Activated T-helper 2 cell treated with anti-CD3 and anti-CD28 coated beads, Interferon-gamma antibody, Interleukin-2, Interleukin-4, amounts not matched to agents 10 μg/mL and 5 μg/mL and 100 μg/mL, durations not matched to agents 14 hours and 24 hours and 36 hours (primary cell): ENCODE measurements at places on chromosomes 1 and 21.

- peaks cover 11% of the 10 kb centered on the region for H3K4me1 ChIP-seq
- no peak for DNase-seq
- no peaks in the 10 kb centered on the region for H3K27me3 ChIP-seq
- peak overlapping the region; percentile 2 for H3K27ac ChIP-seq
- peaks cover 33% of the 10 kb centered on the region for H3K36me3 ChIP-seq
- no peak overlapping the region for H3K4me3 ChIP-seq
Measured at GRCh38 chr1:198291036-198291435, 134.2 kb downstream of the NEK7 start.

- H3K4me1 ChIP-seq: peaks cover 28% of the 10 kb centered on the region
- DNase-seq: no peak
- H3K4me3 ChIP-seq: no peak overlapping the region
- H3K27me3 ChIP-seq: no peaks in the 10 kb centered on the region
- H3K27ac ChIP-seq: no peak overlapping the region
Measured at GRCh38 chr1:204319462-204319861, 40.3 kb downstream of the PLEKHA6 start.

DNA sequence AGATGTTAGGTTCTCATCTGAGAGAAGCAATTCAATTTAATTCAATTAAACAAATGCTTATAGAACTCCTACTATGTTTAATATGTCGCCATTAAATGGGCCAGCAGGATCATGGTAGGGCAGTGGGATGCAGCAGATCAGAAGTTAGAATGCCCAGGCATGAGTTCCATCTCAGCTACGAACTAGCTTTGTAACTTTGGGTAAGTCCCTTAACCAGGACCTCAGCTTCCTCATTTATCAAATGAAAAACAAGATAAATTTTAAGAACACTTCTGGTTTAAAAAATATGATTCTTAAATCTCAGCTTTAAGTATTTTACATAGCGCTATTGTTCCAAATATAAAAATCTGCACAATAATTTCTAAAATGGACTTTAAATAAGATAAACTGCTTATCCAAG, 67.5 kb upstream of the GFI1 start:
- peak overlapping the region; percentile 42 for H3K27ac ChIP-seq
- H3K36me3 ChIP-seq: peaks cover 82% of the 10 kb centered on the region
- H3K4me3 ChIP-seq: no peak overlapping the region
- no peak for DNase-seq

- H3K27ac ChIP-seq: no peak overlapping the region
- H3K27me3 ChIP-seq: no peaks in the 10 kb centered on the region
- H3K4me3 ChIP-seq: no peak overlapping the region
- no peaks in the 10 kb centered on the region for H3K4me1 ChIP-seq
- H3K36me3 ChIP-seq: peaks cover 37% of the 10 kb centered on the region
Measured at GRCh38 chr1:117895482-117896114, 33.8 kb downstream of the GDAP2 start.

- H3K27ac ChIP-seq: no peak overlapping the region
- no peak overlapping the region for H3K4me3 ChIP-seq
- H3K4me1 ChIP-seq: no peaks in the 10 kb centered on the region
Measured at GRCh38 chr1:29985606-29985945, 737.8 kb downstream of the MATN1 start.

DNA sequence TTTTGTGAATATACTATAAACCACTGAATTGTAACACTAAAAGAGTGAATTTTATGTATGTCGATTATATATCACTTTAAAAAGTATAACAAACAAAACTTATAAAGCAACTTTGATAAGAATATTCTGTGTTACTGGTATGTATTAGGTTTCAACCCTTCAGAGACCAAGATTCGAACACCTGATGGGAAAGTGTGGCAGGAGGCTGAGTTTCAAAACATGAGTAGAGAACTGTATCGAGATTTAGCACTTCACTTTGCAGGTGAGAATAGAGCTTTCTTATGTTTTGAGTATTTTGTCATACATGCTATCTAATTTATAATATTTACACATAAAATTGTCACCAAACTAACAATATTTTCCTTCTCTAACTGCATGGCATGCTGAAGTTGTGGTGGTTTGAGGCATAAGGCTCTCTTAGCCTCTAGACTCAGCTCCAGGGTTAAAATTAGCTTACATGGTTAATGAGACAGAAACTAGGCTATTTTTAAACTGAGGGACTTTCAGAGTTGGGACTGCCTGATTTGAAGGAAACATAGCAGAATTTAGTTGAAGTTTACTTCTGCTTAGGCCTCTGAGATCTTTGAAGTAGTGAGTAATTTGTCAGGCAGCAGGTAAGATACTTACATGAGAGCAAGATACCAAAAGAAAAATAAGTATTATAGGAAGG, 48.6 kb downstream of the CEP350 start:
- no peaks in the 10 kb centered on the region for H3K4me1 ChIP-seq
- peaks cover 45% of the 10 kb centered on the region for H3K36me3 ChIP-seq
- H3K27ac ChIP-seq: no peak overlapping the region

GRCh38 chr21:35603494-35603893, 456.8 kb downstream of the SETD4 start:
- H3K4me1 ChIP-seq: no peaks in the 10 kb centered on the region
- H3K4me3 ChIP-seq: no peak overlapping the region
- H3K36me3 ChIP-seq: no peaks in the 10 kb centered on the region
- no peak for DNase-seq
- H3K27ac ChIP-seq: no peak overlapping the region
- H3K27me3 ChIP-seq: peaks cover 7% of the 10 kb centered on the region

GRCh38 chr1:207112616-207113296, 8.7 kb downstream of the C4BPA start:
- DNase-seq: no peak
- H3K4me1 ChIP-seq: no peaks in the 10 kb centered on the region
- no peaks in the 10 kb centered on the region for H3K36me3 ChIP-seq
- H3K27me3 ChIP-seq: peaks cover 25% of the 10 kb centered on the region
- H3K4me3 ChIP-seq: no peak overlapping the region
- no peak overlapping the region for H3K27ac ChIP-seq

DNA sequence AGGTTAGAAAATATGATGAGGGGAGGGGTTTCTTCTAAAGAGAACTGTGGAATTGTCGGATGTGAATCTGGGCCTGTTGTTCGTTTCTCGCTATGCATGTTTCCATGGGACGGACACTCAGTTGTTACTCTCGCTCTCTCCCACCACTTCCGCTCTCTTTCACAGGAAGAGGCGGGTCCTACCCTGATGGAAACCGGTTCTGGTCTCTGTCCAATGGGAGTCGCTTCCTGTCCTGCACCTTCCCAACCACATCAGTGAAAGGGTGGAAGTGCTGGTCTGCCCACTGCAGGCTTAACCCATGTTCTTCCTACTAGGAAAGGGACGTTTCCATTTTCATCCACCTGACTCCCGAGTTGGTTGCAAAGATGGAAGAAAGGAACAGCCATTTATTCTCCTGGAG, 119.4 kb downstream of the KCNJ15 start:
- no peak overlapping the region for H3K27ac ChIP-seq
- H3K27me3 ChIP-seq: peaks cover 21% of the 10 kb centered on the region
- DNase-seq: no peak

DNA sequence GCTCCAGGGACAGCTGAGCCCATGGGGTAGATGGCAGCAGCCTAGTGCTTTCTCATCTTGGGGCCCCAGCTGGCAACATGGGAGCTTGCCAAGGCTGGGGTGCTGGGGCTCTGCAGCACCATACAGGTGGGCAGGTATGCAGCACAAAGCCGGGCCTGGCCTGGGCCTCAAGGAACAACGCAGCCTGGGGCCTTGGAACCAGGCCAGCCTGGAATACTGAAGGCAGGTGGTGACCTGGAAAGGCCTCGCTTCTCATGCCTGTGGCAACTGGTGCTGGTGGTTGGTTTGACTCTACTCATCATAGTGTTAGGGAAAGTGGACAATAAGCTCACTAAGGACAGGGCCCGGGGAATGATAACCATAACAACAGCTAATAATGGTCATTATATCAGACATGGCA, 27.0 kb upstream of the SDHB start:
- H3K27ac ChIP-seq: no peak overlapping the region
- no peaks in the 10 kb centered on the region for H3K4me1 ChIP-seq
- no peak for DNase-seq
- H3K27me3 ChIP-seq: no peaks in the 10 kb centered on the region
- no peaks in the 10 kb centered on the region for H3K36me3 ChIP-seq
- H3K4me3 ChIP-seq: no peak overlapping the region

DNA sequence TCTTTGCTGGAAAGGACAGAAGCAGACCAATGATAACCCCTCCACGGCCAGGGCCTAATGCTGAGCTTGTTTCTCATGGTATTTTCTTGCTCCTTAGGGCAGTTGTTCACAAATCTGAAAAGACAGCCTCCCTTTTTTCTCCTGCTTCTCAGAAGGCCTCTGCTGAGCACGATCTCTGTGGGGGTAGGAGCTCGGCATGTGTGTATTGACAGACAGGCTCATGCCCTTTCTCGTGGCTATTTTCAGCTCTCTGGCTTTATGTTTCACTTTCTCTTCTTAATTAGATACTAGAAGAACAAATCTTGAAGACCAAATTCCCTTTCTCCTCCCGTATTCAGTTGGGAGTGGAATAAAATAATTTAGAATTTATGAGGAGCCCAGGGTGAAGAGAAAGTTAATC, 768 bp upstream of the RIIAD1 start:
- peaks cover 75% of the 10 kb centered on the region for H3K27me3 ChIP-seq
- H3K4me3 ChIP-seq: peak overlapping the region; percentile 66
- peaks cover 19% of the 10 kb centered on the region for H3K4me1 ChIP-seq
- no peaks in the 10 kb centered on the region for H3K36me3 ChIP-seq

DNA sequence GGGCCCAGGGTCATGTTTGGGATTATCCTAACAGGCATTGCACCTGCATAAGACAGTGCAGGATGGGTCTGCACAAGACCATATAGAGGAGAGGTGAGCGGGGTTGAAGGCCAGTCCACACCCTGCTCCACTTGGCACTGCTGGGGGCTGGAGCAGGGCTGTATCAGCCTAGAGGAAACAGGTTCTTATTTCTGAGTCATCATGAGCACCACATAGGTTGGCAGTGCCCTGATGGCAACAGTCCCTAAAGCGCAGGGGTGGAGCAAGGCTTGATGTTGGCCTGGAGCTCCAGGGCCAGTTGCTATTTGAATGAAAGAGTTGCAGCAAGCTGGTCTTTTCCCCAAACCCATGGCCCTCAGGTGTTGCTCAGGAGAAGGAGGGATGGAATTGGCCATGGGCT, 29.8 kb upstream of the BMP8B start:
- H3K27me3 ChIP-seq: peaks cover 28% of the 10 kb centered on the region
- peaks cover 10% of the 10 kb centered on the region for H3K4me1 ChIP-seq
- H3K36me3 ChIP-seq: no peaks in the 10 kb centered on the region
- no peak overlapping the region for H3K27ac ChIP-seq
- no peak for DNase-seq

GRCh38 chr1:25503551-25504426, 39.6 kb upstream of the LDLRAP1 start:
- no peak overlapping the region for H3K4me3 ChIP-seq
- peak; percentile 42 for DNase-seq
- no peaks in the 10 kb centered on the region for H3K4me1 ChIP-seq
- no peak overlapping the region for H3K27ac ChIP-seq
- peaks cover 18% of the 10 kb centered on the region for H3K36me3 ChIP-seq

DNA sequence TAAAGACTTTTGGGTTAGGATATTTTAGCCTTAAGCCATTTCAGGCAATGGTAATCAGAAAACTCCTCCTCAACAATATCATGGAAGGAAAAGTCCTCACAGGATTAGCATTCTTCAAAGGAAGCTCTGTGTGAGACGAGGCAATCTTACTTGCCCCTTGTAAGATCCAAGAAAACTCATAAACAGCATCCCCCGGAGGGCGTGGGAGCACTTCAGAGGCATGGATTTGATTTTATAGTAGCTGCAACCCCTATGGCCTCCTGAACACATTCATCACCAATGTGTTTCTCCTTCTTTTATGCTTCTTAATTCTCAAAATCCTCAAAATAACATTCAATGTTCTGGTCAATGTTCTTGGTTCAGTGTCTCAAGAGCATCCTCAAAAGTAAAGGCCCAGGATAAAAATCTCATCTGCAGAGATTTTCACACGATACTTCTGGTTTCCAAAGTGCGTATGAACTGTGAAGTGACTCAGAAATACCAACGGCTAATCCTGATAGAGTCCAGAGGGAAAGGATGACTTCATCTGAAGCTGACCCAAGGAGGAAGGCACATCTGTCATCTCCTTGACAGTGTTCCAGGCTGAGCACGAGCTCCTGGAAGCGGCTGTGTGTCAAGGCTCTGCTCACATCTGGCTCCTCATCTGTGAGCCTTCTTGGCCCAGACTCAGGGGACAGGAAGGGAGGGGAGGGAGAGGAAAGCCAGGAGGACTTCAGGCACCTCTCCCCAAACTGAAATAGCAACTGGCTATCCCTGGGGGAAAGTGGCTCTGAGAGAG, 49.3 kb upstream of the PSEN2 start:
- H3K4me1 ChIP-seq: peaks cover 4% of the 10 kb centered on the region
- no peak overlapping the region for H3K27ac ChIP-seq
- peaks cover 7% of the 10 kb centered on the region for H3K27me3 ChIP-seq
- no peak overlapping the region for H3K4me3 ChIP-seq
- no peak for DNase-seq

DNA sequence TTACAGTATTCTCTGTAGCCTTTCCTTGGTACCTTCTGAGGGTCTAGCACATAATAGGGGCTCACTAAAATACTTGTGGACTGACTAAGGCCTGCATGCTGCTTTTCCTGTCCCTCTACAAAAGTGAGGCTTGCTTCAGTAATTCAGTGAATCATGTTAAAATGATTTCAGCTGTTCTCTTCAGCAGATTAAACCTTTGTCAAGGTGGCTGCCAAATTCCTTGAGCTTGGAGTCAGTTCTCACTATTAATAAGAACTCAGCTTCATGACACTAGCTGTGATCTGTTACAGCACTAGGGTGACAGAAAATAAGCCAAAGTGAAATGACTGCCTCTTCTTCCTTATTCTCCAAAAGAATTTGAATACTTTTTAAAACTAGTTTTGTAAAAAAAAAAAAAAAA, 128.8 kb downstream of the KCNN3 start:
- H3K27ac ChIP-seq: no peak overlapping the region
- no peak for DNase-seq
- H3K4me3 ChIP-seq: no peak overlapping the region
- peaks cover 64% of the 10 kb centered on the region for H3K4me1 ChIP-seq
- H3K36me3 ChIP-seq: no peaks in the 10 kb centered on the region

DNA sequence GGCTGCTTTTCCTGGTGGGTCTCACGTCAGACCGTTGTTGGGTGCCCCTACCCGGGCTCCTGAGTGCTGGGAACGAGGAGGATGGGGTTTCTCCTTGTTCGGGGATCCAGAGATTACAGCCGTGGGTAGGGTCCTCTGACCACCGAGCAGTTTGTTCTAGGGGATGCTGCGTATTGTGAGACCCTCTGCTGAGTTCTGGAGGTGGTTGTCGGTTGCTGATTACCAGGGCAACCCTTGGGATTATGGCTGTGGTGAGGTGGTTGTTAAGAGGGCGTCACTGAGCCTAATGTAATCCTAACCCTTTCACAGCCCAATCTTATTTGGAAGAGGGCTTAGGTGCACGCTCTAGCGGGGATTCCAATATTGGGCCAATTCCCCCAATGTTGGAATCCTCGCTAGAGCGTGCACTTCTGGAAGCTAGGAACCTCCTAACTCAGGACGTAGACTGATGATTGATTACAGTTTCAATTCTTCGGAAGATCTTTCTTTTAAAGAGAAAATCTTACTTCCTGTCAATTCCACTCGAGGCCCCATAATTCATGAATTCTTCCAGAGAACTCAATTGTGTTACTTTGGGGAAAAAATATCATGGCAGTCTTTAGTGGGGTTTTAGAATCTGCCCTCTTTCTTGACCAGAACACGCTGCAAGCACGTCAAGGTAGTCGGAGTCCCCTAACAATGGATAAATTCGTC, 483 bp downstream of the TCEANC2 start:
- H3K36me3 ChIP-seq: peaks cover 28% of the 10 kb centered on the region
- no peaks in the 10 kb centered on the region for H3K27me3 ChIP-seq
- H3K4me1 ChIP-seq: peaks cover 18% of the 10 kb centered on the region
